ENCODE measurements at places on chromosomes 4 and X. TPM values are rescaled to one million over a fixed set of nuclear protein-coding genes. Genes with fewer than 3 reads are reported as not detected.

GRCh38 chr4:168521721-168522120, 24.9 kb downstream of the PALLD start:
- H3K27ac ChIP-seq = no peak overlapping the region
- H3K36me3 ChIP-seq = no peaks in the 10 kb centered on the region
- no peaks in the 10 kb centered on the region for H3K27me3 ChIP-seq
- H3K4me3 ChIP-seq = no peak overlapping the region

GRCh38 chr4:108361886-108362285, 193.2 kb upstream of the LEF1 start:
- no peak overlapping the region for H3K4me3 ChIP-seq
- no peak overlapping the region for H3K27ac ChIP-seq
- H3K36me3 ChIP-seq = no peaks in the 10 kb centered on the region
- H3K27me3 ChIP-seq = no peaks in the 10 kb centered on the region
- no peak for DNase-seq
- no peaks in the 10 kb centered on the region for H3K4me1 ChIP-seq

DNA sequence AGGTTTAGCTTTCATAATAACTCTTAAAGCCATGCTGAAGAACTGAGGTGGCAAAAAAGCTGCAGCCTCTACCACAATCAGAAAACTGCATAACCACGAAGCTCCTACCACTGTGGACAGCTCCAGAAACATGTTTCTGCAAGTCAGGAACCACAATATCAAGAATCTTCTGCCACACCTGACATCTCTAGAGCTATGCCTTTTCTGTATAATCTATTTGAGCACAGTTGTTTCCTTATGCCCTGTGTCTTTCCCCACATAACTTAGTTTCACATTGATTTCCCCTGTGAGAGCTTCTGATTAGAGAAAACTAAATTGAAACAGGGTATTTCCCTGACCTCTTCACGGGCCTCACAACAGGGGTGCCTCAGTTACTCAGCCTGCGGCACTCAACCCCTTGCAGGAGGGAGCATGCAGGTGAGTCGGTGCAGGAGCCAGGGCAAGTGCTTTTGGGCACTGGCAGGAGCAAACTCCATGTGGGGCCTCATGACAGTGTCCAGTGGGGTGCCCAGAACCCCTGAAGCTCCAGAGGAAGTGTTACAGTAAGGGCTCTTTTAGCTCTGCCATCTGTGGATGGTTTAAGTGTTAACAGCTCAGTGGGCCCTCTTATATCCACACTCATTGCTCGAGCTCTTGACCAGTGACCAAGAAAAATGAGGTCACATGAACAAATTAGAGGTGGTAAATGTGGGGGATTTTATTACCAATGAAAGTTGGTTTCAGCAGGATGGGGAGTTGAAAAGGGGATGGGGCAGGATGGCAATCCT, 132.8 kb upstream of the BMP3 start:
- H3K27me3 ChIP-seq = no peaks in the 10 kb centered on the region
- H3K36me3 ChIP-seq = no peaks in the 10 kb centered on the region
- DNase-seq = no peak
- H3K4me3 ChIP-seq = no peak overlapping the region

DNA sequence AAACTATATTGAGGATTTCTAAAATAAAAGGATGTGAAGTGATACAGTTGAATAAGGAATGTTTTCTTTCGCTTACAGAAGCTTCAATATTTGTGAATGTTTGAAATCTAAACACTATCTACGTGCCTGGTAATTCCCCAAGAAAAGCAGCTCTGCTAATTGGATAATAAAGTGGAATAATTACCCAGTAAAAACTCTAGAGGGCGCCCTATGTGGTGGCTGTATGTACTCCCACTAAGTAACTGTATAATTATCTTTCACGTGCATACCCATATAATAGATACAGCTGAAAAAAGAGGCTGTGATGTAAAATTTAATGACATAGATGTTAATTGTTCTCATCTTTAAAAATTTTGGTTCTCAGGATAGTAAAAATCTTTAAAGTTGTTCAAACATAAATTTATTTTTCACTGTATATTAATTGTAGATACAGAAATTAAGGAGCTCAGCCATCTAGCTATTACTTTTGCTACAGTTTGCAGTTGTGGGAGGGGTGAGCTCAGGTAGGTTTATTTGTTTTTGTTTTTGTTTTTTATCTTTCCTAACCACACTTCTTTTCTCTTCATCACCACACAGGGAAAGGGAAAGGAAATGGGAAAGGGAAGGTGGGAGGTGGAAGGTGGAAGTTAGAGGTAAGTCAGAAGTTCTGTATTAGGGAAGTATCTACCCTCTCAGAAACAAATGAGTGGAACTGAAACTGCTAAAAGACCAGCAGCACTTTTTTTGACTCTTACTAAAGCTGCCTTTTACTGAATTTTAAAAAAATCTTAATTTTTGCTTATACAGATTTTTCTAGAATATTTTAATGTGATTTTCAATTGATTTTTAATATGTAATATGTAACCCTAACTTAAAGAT, 151.7 kb upstream of the RPS6KA6 start:
- H3K27ac ChIP-seq = no peak overlapping the region
- H3K4me1 ChIP-seq = no peaks in the 10 kb centered on the region
- H3K4me3 ChIP-seq = no peak overlapping the region
- DNase-seq = no peak
- H3K36me3 ChIP-seq = no peaks in the 10 kb centered on the region
- no peaks in the 10 kb centered on the region for H3K27me3 ChIP-seq

- no peaks in the 10 kb centered on the region for H3K4me1 ChIP-seq
- H3K27me3 ChIP-seq = no peaks in the 10 kb centered on the region
- H3K27ac ChIP-seq = no peak overlapping the region
- DNase-seq = no peak
Measured at GRCh38 chr4:48991357-48991756, 5.3 kb downstream of the CWH43 start.

DNA sequence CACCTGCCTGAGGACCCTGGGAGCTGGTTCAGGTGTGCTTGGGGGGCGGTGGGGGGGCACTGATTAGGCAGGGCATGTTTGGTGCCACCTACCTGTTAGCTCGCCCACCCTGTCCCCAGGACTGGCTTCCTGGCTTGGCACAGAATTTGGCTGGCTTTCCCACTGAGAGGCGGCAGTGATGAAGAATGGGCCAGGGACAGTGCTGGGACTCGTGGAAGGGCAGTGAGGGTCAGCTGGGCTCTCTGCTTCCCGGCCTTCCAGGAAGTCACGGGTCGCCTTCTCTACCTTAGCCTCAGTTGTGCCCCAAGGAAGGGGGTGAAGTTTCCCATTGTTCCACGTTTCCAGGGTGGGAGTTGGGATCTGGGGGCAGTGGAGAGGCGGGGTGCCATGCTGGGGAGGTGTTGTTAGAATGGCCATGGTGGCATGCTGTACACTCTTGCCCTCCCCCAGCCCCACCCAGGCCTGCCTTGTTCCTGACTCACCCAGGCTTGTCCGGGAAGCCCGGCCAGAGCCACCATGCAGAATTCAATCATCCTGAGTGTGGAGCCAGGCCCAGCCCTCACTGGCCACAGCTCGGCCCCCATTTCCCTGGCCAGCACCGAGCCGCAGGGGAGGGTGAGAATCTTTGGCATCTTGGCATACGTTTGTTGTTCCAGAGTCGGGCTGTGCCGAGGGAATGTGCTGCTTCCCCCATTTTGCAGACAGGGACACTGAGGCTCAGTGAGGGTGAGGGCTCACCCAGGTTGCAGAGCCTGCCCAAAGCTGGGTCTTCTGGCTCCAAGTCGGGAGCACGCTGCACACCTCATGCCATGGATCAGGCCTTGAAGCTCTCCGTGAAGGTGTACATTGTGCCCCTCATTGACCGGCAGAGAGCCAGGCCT, 21.9 kb upstream of the GPR78 start:
- H3K27ac ChIP-seq = no peak overlapping the region
- no peaks in the 10 kb centered on the region for H3K4me1 ChIP-seq
- H3K36me3 ChIP-seq = no peaks in the 10 kb centered on the region
- no peaks in the 10 kb centered on the region for H3K27me3 ChIP-seq
- no peak overlapping the region for H3K4me3 ChIP-seq
- DNase-seq = no peak

- H3K4me1 ChIP-seq = no peaks in the 10 kb centered on the region
- H3K27me3 ChIP-seq = peaks cover 14% of the 10 kb centered on the region
- H3K4me3 ChIP-seq = no peak overlapping the region
- H3K27ac ChIP-seq = no peak overlapping the region
- H3K36me3 ChIP-seq = no peaks in the 10 kb centered on the region
Measured at GRCh38 chr4:61921920-61922319, 721.8 kb downstream of the ADGRL3 start.

GRCh38 chr4:74754218-74754617, 40.1 kb downstream of the BTC start:
- H3K4me3 ChIP-seq = no peak overlapping the region
- DNase-seq = no peak
- no peaks in the 10 kb centered on the region for H3K4me1 ChIP-seq
- H3K27ac ChIP-seq = no peak overlapping the region
- no peaks in the 10 kb centered on the region for H3K36me3 ChIP-seq

DNA sequence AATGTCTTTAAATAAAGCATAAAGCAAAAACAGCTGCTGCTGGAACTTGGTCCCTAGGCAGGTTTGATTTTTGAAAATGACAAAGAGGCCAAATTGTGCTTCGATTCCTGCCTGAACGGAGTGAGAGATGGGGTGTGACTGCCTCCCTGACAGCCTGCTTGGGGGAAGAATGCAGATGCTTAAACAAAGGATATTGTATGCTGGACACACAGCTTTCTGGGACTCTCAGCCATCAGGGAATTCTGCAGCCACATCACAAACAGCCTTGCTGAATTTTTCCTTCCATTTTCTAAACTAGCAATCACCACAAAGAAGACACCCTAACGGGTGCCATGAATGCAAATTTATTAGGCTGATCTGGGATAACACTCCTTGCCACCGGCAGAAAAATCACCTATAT, 83.9 kb upstream of the CPEB2 start:
- DNase-seq = no peak
- H3K36me3 ChIP-seq = no peaks in the 10 kb centered on the region
- H3K27ac ChIP-seq = no peak overlapping the region
- H3K4me3 ChIP-seq = no peak overlapping the region
- no peaks in the 10 kb centered on the region for H3K27me3 ChIP-seq

- H3K27me3 ChIP-seq = no peaks in the 10 kb centered on the region
- H3K4me3 ChIP-seq = no peak overlapping the region
- H3K4me1 ChIP-seq = no peaks in the 10 kb centered on the region
- no peaks in the 10 kb centered on the region for H3K36me3 ChIP-seq
- no peak for DNase-seq
Measured at GRCh38 chrX:19863212-19863856, 24.1 kb downstream of the SH3KBP1 start.

DNA sequence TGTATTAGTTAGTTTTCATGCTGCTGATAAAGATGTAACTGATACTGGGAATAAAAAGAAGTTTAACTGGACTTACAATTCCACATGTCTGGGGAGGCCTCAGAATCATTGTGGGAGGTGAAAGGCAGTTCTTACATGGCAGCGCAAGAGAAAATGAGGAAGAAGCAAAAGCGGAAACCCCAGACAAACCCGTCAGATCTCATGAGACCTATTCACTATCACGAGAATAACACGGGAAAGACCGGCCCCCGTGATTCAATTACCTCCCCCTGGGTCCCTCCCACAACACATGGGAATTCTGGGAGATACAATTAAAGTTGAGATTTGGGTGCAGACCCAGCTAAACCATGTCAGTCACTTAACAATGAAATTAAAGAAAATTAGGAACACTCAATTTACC, 499.1 kb downstream of the FSTL5 start:
- DNase-seq = no peak
- no peak overlapping the region for H3K4me3 ChIP-seq
- H3K27me3 ChIP-seq = no peaks in the 10 kb centered on the region
- no peak overlapping the region for H3K27ac ChIP-seq

CDS1 gene
- 0.42 TPM for total RNA-seq

PABPC1L2B gene
- not detected for total RNA-seq

ZDHHC15 gene
- 0.14 TPM for total RNA-seq

PHKA1 gene
- total RNA-seq = 2.5 TPM

ITIH6 gene
- total RNA-seq = not detected
